Pancreas (tissue), 10 donors: ENCODE measurements at places on chromosomes 1 and 21. TPM values are rescaled to one million over a fixed set of nuclear protein-coding genes. Genes with fewer than 3 reads are reported as not detected.

- no peak for DNase-seq
Measured at GRCh38 chr1:223513309-223513708, 120.1 kb downstream of the CCDC185 start.

GRCh38 chr1:94096797-94097549 is 24.0 kb downstream of the ABCA4 start:
- DNase-seq, result no peak

The C1QC gene
- 8.5 TPM for polyA plus RNA-seq

DNA sequence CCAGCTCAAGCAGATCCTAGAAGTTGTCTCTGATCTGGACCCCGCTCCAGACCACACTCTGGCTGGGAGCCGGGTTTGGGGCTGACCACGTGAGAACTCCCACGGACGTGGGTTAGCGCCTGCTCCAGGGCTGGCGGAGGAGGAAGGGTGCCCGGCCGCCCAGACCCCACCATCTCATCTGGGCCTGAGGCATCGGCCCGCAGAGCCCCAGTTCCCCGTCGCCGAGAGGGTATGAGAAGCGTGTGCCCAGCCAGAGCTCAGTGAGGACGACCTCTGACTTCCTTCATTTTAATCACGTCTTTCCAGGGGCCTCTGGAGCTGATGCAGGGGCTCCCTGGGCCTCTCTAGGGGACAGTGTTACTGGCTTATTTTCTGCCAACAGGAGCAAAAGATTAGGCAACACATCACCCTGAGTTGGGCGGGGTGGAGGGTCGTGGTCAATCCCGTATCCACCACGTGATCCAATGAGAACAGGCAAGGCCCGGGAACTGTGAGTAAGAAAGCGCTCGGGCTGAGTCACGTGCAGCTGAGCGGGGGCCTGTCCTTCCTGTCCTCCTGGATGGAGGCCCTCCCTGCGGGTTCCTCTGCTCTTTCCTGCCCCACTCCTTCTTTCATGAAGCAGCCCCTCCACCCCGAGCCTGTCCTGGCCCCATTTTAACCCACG is 81.1 kb downstream of the SIK1 start:
- DNase-seq, result no peak

The SLC25A34 gene
- 6.1 TPM for polyA plus RNA-seq

DNA sequence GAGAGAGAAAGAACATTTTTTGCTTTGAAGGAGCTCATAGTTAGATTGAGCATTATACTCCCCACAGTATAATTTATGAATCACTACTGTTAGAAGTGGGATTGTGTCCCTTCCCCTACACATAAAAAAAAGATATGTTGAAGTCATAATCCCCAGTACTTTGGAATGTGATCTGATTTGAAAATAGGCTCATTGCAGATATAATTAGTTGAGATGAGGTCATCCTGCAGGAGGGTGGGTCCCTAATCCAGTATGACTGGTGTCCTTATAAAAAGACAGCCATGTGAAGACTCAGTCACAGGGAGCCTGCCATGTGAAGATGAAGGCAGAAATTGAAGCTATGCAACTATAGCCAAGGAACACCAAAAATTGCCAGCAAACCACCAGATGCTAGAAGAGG is 76.4 kb downstream of the TGFB2 start:
- no peak for DNase-seq

DNA sequence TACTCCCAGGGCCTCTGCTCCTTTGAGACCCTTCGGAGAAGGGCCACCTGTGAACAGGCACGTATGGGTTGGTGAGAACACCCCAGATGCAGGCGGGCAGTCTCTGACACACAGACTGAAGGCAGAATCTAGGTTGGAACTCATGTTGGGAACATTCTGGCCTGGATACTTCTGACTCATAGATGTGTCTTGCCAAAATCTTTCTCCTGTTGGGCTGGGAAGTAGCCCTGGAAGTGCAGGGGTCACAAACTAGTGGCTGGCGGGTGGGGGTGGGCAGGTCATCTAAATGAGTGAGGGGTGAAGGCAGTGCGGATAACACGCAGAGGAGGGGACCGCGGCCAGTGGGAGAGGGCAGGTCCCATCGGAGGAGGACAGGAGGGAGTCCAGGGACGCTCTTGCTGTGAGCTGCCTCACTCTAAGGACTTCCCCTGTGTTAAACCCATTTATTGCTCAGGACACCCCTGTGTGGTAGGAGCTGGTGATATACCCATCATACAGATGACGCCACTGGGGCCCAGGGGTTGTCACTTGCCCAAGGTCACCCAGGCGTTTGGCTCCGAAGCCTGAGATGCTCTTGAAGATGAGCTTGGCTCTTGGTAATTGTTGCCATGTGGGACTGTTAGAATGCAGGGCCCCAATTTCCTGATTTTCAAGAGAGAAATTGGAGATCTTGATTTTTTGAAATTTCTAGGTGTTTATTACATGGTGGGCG is 181.0 kb downstream of the PTPRU start:
- DNase-seq, result no peak

The ANKRD65 gene
- polyA plus RNA-seq, result 41.8 TPM

The SLC35A3 gene
- polyA plus RNA-seq, result 6.3 TPM

DNA sequence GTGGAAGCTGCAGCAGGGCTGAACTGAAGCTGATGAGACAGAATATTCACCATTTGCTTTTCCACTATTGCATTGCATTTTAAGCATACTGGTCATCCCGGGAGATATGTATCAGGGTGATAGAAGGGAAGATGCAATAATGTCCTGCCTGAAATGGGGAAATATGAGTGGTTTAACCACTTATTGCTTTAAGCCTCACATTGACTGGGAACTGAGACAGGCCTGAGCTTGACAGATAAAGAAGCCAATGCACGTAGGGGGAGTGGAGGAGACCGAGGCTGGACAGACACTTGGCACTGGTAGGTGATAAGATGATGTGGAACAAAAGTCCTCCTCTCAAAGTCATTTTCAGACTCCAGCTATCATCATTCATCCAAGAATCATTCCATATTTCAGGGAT is 911.7 kb upstream of the NCAM2 start:
- DNase-seq, result no peak

The TCHHL1 gene
- polyA plus RNA-seq, result not detected

The YOD1 gene
- polyA plus RNA-seq, result 2.4 TPM

The RGS7 gene
- 0.34 TPM for polyA plus RNA-seq

DNA sequence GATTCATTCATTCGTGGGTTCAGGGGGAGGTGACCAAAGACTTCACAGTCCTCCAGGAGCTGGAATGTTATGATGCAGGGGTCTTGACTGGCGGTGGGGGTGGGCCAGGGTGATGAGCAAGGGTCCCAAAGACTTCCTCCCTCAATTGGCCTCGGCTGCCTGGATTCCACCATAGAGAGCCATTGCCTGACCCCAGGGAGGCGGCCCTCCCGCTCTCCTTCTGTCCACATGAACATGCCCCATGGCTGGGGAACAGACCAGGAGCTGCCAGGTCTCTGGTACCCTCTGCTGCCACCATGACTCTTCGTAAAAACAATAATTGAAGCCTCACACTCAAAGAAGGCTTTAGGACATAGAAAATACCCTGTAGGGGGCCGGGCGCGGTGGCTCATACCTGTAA is 102.5 kb upstream of the CASZ1 start:
- no peak for DNase-seq

- DNase-seq, result no peak
Measured at GRCh38 chr1:58791106-58791505, 7.3 kb upstream of the JUN start.

GRCh38 chr21:30057108-30057507 is 109.5 kb downstream of the CLDN17 start:
- no peak for DNase-seq

The DNASE2B gene
- 0.16 TPM for polyA plus RNA-seq

The SLAMF1 gene
- polyA plus RNA-seq, result 0.38 TPM

DNA sequence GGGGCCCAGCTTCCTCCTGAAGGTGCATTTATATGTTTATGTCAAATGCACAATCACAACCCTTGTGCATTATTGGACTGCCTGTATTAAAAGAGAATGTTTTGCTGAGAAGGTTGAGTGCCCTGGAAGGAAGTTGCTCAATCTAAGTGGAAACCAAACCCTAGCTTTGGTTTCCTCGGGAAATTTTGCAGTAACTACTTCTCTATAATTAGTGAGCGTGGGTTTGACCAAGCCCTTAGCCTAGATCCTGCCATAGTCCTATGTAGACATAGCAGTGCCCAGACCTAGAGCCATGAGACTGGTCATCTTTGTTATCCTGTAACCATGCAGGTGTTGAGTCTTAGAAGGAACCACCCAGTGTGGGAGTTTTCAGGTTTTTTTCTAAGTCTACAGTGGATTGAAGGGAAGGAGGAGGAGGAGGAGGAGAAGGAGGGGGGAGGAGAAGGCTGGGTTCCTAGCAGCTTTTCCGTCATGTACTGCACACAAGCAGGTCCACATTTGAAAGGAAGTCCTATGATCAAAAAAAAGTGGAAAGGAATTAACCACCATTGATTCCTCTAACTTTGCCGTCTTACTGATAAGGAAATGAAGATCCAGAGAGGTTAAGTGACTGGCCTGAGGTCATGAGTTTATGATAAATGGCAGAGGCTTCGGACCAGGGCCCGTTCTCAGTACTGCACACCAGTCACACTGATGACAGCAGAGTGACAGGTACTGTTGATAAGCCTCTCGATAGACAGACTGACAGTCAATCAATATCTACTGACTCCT is 72.2 kb upstream of the LYST start:
- no peak for DNase-seq

- no peak for DNase-seq
Measured at GRCh38 chr1:34781071-34781843, at the start of gene GJB3. Gene GJB3, plus strand, starts transcription at chr1:34781214. Its CDS starts 3,549 bp downstream, at chr1:34784763.

The AMY2B gene
- polyA plus RNA-seq, result 597 TPM
